T1000 (cell line): ENCODE measurements at places on chromosomes 3 and 15.

DNA sequence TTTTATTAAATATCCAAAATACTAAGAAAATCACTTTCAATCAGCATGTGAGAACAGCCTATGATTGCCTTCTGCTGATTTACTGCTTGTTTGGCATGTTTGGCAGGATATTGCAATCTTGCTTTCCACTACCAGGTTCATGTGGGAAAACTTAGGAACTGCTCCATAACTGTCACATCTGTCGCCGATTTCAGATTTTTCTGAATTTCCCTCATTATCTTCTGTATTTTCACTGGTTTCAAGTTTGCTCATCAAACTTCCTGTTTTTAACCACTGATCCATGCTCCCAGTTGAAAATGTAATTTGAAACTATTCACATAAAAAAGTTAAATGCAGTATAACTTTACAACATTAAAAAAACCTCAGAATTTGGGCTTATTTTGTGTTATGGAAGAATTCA is 93.0 kb downstream of the NFKBIZ start:
- no peak for DNase-seq

DNA sequence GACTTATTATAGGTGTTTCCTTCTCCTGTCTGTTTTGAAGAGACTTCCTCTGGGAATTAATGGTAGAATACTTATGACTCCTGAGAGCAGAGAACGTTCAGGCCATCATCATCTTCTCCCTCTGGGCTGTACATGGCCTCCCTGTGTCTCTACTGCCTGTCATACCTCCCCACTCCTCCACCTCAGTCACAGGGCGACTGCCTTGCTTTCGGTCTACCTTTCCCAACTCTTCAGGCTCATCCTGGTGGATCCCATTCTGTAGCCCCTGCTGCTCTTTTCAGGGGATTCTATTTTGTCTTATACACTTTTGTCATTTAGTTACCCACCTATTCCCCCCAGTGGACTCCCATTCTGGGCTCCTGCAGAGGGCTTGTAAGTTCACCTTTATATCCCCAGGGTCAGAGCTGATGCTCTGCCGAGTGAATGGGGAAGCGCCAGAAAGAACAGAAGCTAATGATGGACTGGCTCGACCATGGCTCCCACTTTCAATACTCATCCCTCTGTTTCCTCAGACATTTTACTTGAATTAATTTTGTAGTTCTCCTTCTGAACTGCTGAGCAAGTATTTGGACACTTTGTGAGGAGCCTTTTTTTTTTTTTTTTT is 28.6 kb downstream of the FNDC3B start:
- DNase-seq = no peak

DNA sequence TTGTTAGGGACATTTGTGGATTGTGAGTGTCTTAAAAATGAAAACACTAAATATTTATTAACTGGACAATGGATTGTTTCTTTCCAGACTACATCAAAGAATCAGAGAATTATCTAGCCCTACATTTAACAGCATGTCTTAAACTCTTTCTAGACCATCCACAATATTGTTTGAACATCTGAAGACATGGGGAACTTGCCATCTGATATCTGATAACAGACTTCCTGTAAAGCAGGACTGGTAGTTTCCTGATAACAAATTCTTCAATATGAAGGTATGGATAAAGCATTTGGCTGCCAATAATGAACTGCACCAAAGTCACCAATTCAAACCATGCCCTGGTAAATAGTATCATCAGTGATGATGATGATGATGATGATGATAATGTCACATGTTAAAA is 26.2 kb upstream of the HACD2 start:
- no peak for DNase-seq

DNA sequence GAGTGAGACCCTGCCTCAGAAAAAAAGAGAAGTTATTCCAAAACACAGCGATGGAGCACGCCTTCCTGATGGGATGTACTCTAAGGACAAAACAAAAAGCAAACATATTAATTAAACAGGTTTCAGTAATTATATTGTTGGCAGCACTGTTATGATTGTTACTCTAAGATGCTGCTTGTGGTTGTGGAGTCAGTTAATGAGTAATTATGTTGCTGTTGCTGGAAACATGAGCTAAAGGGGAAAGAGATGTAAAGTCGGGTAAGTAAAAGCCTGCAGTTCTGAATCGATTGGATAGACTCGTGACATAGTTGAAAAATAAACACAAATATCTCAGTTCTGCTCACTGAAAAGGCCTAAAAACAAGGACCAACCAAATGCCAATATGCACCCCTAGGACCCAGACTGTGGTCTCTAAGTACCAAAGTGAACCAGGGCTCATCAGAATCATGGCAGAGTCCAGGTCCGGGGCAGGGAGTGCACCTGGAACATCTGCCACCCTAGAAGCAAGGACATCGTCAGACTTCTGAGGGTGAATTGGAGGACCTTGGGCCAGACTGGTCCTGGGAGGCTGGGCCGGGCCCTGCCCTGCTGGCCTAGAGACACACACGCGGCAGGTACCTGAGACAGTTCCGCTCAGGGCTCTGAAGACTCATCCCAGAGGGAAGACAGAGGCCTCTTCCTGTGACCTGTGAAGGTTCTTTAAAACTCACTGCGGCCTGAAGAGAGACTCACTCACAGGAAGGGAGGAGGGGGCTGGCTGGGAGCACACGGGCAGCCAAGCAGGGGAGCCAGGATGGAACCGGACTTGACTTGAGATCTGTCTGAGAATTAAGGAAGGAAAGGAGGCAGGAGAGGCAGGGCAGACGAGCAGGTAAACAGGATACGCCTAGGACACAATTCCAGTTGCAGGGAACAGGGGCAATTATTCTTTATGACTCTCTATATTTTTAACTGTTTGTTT is 140.5 kb downstream of the LRRK1 start:
- no peak for DNase-seq

GRCh38 chr3:4222574-4223175 is 80.5 kb upstream of the SETMAR start:
- no peak for DNase-seq

GRCh38 chr3:136672457-136672856 is 79.7 kb downstream of the STAG1 start:
- DNase-seq = no peak

GRCh38 chr3:79661896-79662295 is 105.9 kb downstream of the ROBO1 start:
- no peak for DNase-seq

- DNase-seq = no peak
Measured at GRCh38 chr3:128768471-128768870, 42.5 kb downstream of the RAB7A start.

DNA sequence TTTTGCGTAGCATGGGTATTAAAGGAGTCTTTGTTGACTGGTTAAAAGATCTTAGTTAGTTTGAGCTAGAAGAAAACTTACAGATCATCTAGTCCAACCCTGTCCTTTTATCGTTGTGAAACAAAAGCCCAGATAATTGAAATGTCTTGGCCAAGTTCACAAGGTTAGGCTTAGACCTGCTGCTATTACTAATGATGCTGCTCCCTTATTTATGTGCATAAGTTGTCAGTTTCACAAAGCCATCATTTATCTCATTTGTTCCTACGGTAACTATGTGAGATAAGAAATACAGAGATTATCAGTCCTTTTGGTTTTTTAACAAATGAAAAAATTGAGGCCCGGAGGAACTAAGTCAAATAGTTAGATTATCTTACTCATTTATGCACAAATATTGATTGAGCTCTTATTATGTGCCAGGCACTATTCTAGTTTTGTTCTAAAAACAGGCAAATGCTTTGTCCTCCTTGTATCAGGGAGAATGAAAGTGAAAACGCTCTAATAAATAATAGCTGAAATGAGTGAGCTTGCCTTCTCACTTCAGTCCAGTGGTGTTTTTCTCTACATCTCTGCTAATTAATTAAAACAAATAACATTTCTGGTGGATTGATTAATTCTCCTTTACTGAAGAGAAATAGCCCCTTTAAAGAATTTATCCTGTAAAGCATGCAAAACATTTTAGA is 49.1 kb upstream of the TPRG1 start:
- no peak for DNase-seq

- DNase-seq = no peak
Measured at GRCh38 chr15:36917411-36918267, 182.7 kb downstream of the MEIS2 start.

DNA sequence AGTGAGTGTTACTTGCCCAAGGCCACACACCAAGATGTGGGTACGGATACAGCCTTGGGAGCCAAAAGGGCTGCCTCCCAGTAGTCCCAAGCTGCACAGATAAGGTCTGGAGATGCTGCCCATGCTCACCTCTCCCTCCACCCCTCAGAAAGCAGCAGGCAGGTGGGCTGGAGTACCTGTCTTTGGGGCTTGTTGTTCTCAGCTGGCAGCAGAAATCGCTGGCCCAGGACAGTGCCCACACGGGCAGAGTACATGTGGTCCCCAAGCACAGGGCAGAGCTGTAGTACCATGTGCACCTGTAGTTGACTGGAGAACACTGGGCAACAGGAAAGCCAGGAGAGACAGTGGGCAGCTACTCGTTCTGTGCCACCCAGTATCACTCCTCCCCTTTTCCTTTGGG is 5.0 kb downstream of the RPUSD3 start:
- DNase-seq = no peak

- no peak for DNase-seq
Measured at GRCh38 chr15:31245135-31245689, 81.4 kb upstream of the KLF13 start.

- no peak for DNase-seq
Measured at GRCh38 chr3:196948442-196949284, 6.3 kb upstream of the NCBP2 start.

- DNase-seq = no peak
Measured at GRCh38 chr15:73717206-73717605, 33.0 kb downstream of the CD276 start.

- no peak for DNase-seq
Measured at GRCh38 chr3:138835397-138835757, 649 bp upstream of the PIK3CB start.

GRCh38 chr15:39756806-39757522 is 25.7 kb downstream of the FSIP1 start:
- no peak for DNase-seq

- DNase-seq = peak; percentile 72
Measured at GRCh38 chr3:15300323-15301078, 31.9 kb downstream of the SH3BP5 start.

- peak; percentile 25 for DNase-seq
Measured at GRCh38 chr3:162295323-162295983, 798.8 kb downstream of the OTOL1 start.

DNA sequence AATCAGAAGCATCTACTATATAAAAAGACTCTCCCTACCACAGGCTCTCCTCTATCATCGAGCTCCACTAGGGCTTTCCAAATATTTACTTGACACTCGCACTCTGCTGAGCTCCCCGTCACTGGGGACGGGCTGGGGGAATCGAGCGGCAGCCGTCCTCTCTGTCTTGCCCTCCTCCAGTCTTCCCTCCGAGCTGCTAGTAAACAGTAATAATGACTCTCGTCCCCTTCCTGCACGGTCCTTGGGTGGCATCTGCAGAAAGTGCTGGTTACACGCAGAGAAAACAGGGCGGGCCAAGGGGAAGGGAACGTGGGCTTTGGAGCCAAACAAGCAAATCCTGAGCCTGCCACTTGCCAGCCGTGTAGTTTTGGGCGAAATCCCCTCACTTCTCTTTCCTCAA is 96.6 kb downstream of the LRIG1 start:
- DNase-seq = no peak
